ENCODE measurements at places on chromosomes 2 and 18.

DNA sequence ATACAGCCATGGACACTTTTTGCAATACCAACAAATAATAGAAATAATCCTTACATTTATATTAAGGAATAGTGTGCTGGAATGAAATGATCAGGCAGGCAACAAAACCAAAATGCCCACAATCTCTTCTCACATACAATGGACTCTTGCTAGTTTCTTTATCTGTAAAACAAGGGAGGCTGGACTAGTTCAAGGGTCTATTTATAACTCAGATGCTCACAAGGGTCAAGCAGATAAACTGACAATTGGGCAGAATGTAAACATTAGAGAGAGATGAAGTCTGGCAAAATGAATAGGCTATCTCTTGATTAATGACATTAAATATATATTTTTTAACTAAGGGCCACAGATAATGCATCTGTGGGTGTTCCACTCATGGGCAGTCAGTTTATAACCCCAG lies 11.4 kb downstream of the PPIL3 start:
- no peak for DNase-seq

GRCh38 chr2:37809931-37810570 lies 115.0 kb upstream of the RMDN2 start:
- DNase-seq = no peak

DNA sequence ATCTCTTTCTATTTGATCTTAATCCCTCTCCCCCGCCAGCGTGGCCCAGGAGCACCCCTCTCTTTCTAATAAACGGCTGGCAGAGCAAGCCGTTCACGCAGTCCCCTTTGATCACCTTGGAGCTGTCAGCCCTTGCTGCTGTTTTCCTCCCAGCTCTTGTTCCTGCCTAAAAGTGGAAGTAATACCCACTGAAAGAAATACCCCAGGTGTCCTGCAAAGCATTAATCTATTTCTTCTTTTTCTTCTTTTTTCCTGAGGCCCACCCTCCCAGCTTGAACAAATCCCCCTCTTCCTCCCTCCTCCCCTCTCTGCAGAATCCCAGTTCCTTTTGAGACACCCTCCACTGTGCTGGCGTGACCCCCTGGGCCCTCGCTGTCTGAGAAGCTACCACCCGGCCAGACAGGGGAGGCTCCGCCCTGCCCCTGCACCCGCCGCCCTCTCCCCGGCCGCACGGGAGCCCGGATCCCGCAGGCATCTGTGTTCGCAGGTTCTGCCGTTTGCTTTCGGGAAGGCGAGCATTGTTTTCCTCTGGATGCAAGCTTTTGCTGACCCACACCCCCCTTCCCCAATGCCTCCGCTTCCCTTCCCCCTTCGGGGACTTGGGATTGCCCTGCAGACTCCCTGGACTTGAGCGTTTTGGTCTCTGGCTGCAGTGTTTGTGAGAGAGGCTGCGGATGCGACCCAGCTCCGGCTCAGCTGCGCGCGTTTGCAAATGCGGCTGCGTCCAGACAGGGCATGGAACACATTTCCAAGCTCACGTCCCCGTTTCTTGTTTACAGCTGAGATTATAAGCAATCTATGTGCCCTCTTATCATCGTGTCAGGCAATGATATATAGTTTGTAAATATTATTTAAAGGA lies 631.5 kb downstream of the NYAP2 start:
- no peak for DNase-seq

DNA sequence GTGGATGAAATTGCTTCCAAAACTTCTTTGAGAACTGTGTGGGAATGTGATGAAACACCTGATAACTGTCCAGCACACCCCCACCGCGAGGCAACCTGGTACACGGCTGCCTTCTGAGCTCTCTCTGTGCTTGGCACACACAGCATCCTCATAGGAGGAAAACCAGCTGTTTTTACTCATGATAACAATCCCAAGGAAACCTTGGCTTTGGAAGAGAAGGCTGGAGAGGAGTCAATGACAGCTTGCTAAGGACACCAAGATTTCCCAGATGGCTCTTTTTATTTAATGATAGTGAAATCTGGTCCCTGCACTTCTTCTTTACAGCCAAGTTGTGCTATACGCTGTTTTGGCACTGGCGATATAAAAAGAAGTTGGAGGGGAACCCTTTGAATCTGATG lies 232.5 kb upstream of the FN1 start:
- DNase-seq = no peak

GRCh38 chr2:18476484-18476883 lies 84.0 kb downstream of the RDH14 start:
- DNase-seq = no peak

DNA sequence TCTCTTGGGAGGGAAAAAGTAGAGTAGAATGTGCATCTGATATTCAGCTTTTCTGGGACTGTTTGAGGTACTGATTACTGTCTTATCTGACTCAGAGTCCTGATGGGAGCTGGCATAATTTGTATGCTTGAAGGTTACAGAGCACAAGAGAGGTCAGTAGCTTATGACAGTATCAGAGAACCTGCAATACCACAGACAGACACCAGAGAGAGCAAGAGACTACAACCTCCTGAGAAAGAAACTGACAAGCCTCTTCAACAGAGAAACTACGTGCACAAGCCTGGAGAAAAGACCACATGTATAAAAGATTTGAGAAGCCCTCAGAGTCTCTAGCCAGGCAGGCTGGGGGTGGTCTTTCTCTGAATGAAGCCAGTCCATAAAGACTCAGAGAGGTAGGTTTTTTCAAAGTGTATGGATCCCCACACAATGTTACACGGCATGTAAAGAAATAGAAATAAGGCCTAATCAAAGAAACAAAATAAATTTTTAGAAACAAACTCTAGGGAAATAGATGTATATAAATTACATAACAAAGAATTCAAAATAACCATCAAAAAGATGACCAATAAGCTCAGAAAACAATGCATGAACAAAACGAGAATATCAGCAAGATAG lies 568.3 kb downstream of the LRRTM4 start:
- no peak for DNase-seq
